Fibroblast of skin of left quadriceps (primary cell): ENCODE measurements at places on chromosomes 2 and 18.

DNA sequence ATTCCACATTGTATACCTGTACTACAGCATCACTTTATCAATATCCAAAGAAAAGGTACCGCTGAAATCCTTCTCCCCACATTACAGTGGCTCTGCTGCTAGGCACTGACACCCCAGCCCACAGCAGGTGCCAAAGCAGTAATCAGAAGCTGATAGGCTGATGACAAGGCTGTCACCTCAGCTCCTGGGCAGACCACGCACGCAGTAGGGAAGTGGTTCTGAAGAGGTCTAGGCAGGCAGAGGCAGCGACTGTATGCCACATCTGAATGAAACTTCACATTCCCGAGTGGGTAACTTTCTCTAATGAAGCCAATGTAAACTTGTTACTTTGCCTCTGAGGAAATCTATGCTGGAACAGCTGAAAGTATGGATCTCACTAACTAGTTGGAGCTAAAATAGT is 113.0 kb downstream of the MEP1B start:
- DNase-seq = no peak

- no peak for DNase-seq
Measured at GRCh38 chr2:142914507-142915313, 37.2 kb downstream of the KYNU start.

DNA sequence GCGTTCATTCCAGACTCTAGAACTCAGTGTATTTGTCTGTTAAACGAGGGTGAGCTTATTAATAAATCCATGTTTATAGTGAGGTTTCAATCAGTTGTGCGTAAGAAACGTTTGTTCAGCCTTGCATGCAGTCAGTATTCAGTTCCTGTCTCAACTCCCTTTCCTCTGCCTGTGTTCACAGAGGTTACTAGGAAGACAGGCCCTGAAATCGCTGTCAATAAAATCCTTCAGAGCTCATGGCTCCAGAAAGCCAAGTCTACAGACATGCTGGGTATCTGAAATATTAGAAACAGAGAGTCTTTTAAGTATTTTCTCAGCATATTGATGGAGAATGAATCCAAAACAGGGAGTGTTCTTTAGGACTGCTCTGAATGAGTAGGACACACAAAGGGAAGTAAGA is 75.4 kb downstream of the KLF7 start:
- DNase-seq = no peak

DNA sequence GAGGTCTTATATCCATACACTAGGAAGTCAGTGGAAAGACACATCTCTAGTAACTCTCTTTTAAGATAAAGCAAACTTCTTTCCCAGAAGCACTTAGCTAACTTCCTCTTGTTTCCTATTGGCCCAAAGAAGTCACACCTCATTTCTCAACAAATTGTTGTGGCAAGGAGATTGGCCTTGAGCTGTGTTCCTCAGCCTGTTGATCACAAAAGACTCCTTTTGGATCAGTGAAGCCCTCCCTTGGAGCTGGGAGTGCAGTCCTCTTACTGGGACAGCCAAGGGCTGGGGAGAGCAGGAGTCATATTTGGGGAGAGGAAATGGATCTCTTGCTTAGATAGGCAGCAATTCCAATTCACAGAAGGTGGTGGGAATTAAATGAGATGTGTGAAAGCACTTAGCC is 51.2 kb upstream of the DAPL1 start:
- DNase-seq = no peak

DNA sequence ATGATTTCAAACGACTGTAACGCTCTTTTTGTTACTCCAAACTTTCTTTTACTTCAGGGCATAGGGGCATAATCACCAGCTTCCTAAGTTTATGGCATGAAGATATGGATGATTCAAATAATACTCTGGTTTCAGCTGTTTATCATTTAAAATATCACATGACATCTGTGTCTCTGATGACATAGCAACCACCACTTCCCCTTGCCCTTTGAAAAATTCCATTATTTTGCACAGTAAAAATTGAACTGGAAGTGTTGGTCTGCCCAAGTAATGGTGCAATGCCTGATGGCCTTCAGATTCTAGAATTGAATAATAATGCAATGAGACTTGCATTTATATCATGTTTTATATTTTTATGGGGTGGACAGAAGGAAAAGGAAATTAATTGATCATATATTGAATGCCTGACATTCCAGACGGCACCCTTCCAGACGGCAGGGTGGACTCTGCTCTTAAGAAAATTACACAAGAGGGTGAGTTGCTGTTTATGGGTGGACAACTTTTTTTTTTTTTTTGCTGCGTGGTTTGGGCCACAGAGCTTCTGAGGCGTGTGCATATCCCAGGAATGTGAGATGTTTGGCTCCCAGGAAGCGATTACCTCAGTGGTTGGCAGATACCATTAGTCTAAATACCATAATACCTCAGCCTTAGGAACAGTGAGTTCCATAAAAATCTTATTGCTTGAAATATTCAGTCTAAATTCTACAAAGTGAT is 101.7 kb upstream of the ZNF521 start:
- DNase-seq = peak; percentile 59

DNA sequence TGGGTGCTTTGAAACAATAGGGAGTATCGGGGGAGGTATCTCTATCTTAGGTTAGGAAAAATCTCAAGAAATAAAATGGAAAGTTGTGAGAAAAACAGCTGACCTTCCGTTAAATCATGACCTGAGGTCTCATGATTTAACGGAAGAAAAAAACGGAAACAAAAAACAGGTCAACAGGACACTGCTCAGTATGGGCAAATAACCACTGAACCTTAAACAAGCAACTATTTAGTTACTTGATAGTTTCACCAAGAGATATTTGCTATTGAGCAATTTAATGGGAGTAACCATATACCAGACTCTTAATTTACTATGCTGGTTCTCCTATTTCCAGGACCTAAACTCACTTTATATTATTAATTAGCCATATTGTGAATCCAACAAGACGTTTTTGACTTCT is 150.8 kb downstream of the PARD3B start:
- no peak for DNase-seq
